ENCODE measurements at places on chromosomes 7 and 10.

DNA sequence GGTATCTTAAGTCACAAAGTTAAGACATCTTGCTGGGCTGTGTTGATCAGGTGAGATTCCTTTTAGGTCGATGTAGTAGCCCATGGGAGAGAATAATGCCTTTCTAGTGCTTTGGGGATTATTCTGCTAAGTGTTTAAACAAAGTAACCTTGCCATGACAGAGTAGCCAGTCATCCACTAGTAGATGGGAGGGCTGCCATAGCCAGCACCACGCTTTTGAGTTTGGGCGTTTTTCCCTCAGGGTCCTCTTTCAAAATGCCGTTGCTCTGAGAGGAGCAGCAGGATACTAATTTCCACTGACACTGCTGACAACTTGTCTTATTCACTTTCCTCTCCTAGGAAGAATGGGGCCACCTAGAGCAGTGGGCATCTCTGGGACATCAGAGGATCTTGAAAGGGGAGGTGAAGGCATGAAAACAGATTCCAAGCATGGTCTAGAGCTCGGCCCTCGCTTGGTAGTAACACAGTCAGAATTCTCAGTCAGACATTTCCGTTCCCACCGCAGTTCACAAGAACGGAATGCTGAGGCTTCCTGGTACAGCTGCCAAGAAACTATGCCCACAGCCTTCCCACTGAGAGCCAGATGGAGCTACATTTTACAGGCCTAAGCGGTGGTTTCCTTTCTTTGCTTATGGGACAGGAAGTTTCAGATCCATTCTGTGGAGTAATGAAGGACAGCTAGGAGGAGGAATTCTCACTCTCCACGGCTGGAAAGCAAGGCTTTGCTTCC is 15.3 kb upstream of the RSU1 start:
- peak; percentile 84 for DNase-seq

- DNase-seq, result no peak
These were observed 30.4 kb upstream of the BMPER start for GRCh38 chr7:33874943-33875342.

DNA sequence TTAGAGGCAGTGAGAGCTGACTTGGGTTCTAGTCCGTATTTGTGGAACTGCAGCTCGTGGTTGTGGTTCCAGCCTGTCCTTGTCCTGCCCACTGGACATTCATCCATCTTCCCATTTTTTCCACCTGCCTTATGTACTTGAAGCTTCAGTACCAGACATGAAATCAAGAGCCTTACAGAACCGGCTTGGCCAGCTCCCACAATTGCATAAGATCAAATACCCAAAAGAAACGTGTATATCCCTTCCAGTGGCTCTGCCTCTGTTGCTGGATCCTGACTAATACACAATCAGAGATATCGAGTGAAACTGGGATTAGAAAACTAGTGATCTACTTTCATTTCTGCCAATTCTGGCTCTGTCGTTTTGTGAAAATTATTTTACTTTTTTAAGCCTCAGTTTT is 23.8 kb upstream of the LIPA start:
- peak; percentile 93 for DNase-seq

GRCh38 chr10:59057345-59057744 is 119.1 kb upstream of the PHYHIPL start:
- DNase-seq, result no peak

DNA sequence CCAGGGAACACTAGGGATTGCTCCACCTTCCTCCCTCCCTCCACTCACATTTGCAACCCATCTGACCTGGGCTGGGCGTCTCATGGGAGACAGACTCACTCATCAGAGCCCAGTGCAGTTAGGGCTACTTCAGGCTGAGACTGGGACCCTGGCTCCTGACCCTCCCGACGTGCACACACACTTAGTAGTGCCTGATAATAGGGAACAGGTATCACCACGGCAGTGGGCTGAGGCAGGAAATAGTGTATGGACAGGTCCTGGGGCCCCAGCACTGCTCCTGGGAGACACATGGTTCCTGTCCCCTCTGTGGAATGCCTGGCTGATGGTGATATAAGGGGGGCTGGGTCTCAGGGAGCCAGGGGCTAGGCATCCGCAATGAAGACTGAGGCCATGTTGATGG is 14.3 kb downstream of the AQP1 start:
- no peak for DNase-seq

DNA sequence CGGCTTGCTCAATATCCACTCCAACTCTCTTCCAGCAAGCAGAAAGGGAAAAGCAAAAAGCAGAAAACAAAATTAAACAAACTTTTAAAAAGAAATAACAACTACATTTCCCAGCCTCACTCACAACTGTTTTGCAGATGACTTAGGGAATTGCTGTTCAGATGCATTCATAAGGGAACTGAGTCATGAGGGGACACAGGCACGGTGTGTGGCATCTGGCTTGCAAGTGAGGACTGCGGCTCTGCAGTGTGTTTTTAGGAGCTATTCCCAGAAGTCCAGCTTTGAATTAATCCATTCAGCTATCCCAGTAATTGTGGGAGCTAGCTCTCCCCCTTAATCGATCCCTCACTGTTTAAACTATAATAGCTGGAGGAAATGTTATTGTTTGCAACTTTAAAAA is 30.3 kb downstream of the PTN start:
- no peak for DNase-seq

DNA sequence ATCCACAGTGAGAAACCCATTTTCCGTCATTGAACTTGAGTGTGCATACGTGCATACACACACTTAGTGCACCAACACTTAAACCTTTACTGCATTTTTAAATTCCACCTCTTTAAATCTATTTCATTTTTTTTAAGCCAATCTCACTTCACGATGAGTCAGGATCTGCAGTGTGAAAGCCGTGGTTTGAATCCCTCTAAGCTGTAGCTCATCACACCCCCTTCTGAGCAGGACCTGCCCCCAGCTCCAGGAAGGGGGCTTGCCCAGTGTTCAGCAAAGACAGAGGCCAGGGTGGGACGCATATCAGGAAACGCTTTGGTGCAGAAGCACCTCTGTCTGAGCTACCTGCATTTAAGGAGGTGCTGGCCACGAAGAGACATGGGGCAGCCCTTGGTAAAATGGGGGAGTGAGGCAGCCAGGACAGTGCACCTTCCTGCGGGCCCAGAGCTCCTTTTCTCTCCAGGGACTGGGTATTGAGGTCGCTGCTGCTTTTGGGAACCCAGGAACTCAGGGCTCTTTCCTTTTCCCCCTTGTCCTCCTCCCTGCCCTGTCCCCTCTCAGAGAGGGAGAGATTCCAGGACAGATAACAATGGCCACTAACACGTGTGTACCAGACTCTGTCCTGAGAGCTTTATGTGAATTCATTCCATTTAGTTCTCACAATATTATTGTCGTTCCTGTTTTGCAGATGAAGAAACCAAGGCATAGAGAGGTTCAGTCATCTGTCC is 21.7 kb downstream of the ZNF316 start:
- no peak for DNase-seq

GRCh38 chr10:12768156-12769100 is 233.1 kb downstream of the CCDC3 start:
- peak; percentile 74 for DNase-seq

DNA sequence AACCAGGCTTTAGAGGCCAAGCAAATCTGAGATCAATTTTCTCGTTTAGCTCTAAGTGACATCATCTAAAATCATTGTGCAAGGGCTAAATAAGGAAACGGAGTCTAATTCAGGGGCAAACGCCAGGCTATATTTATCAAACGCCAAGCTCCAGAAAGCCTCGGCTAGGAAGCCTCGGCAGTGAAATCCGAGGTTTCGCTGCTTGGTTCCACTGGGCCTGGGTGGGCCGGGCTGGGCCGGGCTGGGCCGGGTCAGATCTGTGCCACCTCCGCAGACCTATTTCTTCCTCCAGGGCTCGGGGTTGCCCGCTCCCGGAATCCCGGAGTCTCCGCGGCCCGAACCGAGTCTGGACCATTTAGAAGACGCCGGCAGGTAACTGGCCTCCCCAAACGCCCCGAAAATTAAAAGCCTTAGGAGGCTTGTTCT is 459 bp upstream of the FEZF1 start:
- peak; percentile 13 for DNase-seq

- DNase-seq, result peak; percentile 57
These were observed 156.2 kb upstream of the FRMD4A start for GRCh38 chr10:14486777-14487487.

DNA sequence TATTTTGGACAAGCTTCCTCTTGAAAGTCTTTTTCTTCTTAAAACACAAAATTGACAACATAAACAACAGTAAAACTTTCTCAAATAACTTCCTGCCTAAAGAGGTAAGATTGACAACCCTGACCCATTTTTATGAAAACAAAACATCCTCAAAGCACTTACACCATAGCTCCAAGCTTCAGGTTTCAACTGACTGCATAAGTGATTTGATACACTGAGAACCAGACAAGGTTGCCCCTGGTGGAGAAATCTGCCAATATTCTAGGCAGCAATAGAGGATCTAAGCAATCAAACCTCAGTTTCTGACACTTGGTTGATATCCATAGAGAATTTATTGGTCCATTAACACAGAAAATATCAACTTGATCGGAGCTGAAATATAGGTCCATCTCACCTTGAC is 147.8 kb downstream of the ELAPOR2 start:
- DNase-seq, result no peak

- no peak for DNase-seq
These were observed 25.9 kb downstream of the DGKI start for GRCh38 chr7:137820677-137821420.

GRCh38 chr7:129257168-129257567 is 32.3 kb downstream of the AHCYL2 start:
- no peak for DNase-seq

GRCh38 chr10:75211007-75211691 is 553 bp downstream of the VDAC2 start:
- peak; percentile 74 for DNase-seq

DNA sequence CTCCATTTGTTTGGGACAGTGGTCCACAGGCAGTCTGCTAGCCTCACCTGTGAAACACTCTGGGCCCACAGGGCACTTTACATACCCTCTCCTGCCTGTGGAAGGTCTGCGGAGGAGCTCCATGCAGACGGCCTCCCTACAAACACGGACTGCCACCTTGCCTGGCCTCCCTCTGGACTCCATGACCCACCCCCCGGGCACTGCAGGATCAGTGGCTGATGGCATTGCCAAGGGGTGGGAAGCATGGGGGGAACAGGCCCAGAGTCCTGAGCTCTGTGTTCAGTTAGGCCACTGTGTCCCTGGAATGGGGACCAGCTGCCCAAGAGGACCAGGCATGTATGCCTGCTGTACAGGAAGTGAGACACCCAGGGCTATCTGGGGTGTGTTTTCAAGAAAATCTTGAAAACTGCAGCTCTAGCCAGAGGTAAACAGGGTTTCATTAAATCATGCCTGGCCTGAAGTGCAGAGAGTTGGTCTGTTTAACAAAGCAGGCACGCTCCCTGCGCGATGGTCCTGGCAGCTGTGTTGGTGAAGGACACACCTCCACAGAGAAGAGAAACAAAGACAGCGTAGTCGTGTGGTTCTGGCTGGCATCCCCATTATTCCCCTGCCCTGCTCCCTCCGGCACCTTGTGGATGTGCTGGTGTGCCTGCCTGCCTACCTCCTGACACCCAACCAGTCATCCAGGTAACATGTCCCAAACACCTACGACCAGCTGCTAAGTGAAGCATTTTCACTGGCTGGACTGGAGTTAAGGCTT is 470.8 kb upstream of the ZMIZ1 start:
- no peak for DNase-seq

DNA sequence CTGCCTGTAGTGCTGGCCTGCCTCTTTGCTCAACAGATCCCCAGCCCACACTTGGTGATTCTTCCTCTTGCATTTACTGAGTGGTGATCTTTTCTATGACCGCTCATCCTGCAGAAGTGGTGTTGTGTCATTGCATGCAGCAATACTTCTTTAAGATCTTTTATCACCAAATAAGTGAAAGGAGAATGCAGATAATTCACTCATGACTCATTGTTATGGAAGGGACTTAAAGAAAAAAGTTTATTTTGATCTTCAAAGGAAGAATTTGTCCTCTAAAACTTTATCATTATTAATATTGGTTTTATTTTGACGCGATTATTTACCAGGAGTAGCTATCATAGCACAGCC is 489.1 kb upstream of the CELF2 start:
- no peak for DNase-seq

GRCh38 chr7:137036768-137037167 is 168.3 kb downstream of the CHRM2 start:
- DNase-seq, result no peak

DNA sequence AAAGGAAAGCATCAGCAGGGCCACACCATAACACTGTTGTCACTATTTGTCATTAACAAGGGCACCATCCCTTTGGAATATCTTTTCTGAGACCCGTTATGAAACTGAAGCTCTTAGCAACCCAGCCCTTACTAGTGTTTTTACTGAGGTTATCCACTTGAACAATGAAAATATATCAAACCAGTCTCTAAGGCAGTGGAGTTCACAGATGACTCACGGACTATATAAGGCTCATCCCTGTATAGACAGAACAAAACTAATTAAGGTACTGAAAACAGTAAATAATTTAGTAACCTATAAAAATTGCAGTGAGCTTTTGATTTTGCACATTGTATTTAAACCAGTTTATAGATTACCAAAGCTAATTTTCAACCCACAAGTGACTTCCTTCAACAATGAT is 196.0 kb downstream of the ELAPOR2 start:
- no peak for DNase-seq

DNA sequence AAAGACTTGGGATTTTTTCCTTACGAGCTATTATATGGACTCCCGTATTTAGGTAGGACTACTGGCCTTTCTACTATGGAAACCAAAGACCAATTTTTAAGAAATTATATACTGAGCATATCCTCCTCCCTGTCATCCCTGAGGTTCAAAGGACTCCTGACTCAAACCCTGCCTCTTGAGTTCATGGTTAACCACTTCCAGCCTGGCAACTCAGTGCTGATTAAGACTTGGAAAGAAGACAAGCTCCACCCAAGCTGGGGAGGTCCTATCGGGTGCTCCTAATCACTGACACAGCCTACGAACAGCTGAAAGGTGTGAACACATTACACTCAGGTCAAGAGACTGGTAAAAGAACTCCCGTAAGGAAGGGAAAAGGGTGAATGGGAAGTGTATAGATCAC is 66.8 kb downstream of the LYZL2 start:
- DNase-seq, result peak; percentile 79

DNA sequence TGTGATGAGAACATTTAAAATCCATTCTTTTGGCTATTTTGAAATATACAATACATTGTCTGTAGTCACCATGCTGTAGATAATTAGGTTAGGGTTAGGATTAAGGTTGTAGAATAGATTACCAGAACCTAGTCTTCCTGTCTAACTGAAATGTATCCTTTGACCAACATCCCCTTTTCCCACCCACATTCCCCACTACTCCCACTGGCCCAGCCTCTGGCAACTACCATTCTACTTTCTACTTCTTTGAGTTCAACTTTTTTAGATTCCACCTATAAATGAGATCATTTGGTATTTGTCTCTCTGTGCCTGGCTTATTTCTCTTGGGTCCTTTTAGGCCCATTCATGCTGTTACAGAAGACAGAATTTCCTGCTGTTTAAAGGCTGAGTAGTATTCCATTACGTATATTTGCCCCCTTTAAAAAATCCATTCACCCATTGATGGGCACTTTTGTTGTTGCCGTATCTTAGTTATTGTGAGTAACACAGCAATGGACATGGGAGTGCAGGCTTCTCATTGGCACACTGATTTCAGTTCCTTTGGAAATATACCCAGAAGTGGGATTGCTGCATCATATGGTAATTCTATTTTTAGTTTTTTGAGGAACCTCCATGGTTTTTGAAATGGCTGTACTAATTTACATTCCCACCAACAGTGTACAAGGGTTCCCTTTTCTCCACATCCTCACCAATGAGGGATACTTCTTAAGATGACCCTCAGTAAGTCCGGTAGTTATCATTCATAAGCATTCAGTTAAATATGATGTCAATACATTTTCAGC is 104.0 kb downstream of the RALA start:
- no peak for DNase-seq

Measured in bronchial epithelial cell (primary cell).